ENCODE measurements at places on chromosomes 4 and X. TPM values are rescaled to one million over a fixed set of nuclear protein-coding genes. Genes with fewer than 3 reads are reported as not detected.

RAB41 gene
- not detected for total RNA-seq

PDGFC gene
- 29.0 TPM for total RNA-seq

- no peak for DNase-seq
Measured at GRCh38 chrX:1661048-1661921, 46.4 kb downstream of the ASMT start.

- DNase-seq = peak; percentile 42
Measured at GRCh38 chr4:6198768-6199421, 1.5 kb downstream of the JAKMIP1 start.

Measured in occipital lobe (tissue), 3 donors.